Stomach (tissue), 19 donors: ENCODE measurements at places on chromosomes 6 and 20.

GRCh38 chr6:12621754-12622153 is 94.8 kb upstream of the PHACTR1 start:
- DNase-seq = no peak

DNA sequence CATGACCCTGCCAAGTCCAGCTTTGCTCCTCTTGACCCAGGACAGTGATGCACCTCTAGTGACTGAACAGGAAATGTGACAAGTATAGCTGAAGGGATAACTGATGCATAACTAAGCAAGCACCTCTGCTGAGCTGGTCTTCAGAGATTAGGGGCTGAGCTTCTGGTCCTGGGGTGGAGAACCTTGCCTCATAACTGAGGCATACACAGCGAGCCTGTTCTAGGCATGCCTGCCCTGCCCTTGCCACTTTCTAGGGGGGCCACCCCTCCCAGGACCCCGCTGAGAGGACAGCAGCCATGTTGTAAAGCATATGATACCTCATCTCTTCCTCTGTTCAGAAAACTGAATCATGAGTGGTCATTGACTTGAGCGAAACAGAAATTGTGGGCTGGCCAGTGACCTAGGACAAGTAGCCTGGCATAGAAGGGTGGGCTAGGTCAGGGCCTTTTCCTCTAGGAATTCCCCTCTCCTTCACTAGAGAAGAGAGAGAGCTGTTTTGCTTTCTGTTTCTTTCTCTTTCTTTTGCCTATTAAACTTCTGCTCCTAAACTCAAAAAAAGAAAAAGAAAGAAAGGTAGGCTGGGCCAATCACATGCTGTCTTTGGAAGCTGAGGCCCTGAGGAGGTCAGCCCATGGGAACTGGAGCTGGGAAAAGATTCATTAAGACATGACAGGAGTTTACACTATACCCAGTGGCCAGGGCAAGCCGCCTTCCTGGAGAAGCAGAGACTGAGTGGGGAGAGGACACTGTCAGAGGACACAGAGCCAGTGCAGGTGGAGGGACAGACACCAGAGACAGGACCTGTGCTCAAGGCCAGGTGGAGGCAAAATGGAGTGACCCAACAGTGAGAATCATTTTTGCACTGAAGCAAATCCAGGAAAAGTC is 23.1 kb downstream of the ALDH5A1 start:
- no peak for DNase-seq

DNA sequence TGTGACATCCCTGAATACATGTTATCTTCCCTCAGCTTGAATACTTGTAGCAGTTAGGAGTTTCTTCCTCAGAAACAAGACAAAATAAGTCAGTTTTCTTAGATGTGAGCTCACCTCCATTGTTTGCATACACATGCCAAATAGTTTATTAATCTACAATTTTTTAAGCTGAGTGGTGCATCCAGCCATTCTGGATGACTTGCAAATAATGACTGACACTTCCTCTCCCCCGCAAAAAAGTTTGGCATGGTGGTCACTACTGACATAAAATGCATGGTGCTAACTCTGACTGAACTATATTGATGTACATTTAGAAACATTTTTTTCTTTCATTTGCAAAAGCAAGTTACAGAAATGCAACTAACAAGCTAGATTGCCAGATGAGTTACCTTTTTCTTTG is 55.5 kb downstream of the CYB5R4 start:
- no peak for DNase-seq

GRCh38 chr6:26157251-26158075 is 70.2 kb downstream of the HFE start:
- DNase-seq = peak; percentile 98

GRCh38 chr6:106890447-106890846 is 84.1 kb downstream of the CD24 start:
- DNase-seq = no peak

DNA sequence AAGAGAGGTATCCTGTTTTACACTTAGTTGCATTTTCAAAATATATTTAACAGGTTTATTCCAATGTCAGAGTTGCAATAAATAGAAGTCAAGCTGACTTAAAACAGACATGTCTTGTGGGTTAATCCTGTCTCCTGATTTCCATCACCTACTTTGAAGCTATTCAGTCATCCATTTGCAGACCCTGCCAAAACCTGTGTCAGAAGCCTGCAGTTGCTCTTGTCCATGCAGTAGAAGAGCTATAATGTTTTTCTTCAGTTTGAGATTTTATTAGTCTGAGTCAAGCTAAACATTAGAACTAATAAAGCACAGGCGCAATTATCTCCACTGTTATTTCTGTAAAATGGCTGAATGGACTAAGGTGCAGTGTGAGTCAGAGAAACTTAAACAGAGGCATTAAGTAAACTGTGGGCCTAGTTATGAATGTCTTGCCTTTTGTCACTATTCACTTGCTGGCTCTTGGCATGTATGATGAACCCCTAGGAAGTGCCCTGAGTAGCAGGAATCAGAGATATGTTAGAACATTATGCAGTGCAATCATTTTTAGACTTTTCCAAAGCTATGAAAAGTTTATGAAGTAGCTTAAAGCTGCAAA is 11.0 kb upstream of the HDGFL1 start:
- DNase-seq = no peak

- DNase-seq = no peak
These were observed 303.8 kb upstream of the THEMIS start for GRCh38 chr6:128204616-128205015.

GRCh38 chr6:83113258-83113657 is 45.8 kb downstream of the DOP1A start:
- no peak for DNase-seq

GRCh38 chr6:81744131-81744530 is 8.3 kb downstream of the TENT5A start:
- DNase-seq = no peak

DNA sequence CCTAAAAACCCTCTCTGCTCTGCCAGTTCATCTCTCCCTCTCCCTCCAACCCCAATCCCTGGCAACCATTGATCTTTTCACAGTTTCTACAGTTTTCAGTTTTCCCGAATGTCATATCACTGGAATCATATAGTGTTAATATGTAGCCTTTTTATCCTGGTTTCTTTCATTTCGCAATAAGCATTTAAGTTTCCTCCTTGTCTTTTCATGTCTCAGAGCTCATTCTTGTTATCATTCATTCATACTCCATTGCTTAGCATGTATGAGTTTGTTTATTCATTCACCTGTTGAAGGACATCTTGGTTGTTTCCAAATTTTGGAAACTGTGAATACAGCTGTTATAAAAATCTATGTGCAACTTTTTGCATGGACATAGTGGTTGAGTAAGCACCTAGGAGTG is 5.5 kb upstream of the PCMTD2 start:
- DNase-seq = no peak

- peak; percentile 66 for DNase-seq
These were observed 246.0 kb upstream of the ECI2 start for GRCh38 chr6:4381381-4381780.
